ENCODE measurements at places on chromosomes 12 and 14. TPM values are rescaled to one million over a fixed set of nuclear protein-coding genes. Genes with fewer than 3 reads are reported as not detected.
A peak's percentile ranks its signal among the peaks of the same experiment; 100 is the strongest.

Gene PPP4R4
- total RNA-seq, result 3.8 TPM

Gene GUCY2C
- not detected for total RNA-seq

Gene COA8
- 22.3 TPM for total RNA-seq

Gene CLEC6A
- not detected for total RNA-seq

Gene FKBP11
- total RNA-seq, result 14.2 TPM

Gene IL31
- not detected for total RNA-seq

Gene OR10P1
- not detected for total RNA-seq

Gene RHOJ
- total RNA-seq, result 1.3 TPM

Gene COX8C
- not detected for total RNA-seq

Gene SLCO1C1
- not detected for total RNA-seq

GRCh38 chr14:25832585-25832984 is 765.2 kb downstream of the NOVA1 start:
- DNase-seq, result no peak

- no peak for DNase-seq
These were observed 616.5 kb downstream of the TRHDE start for GRCh38 chr12:72888693-72889092.

- DNase-seq, result no peak
These were observed 139.1 kb downstream of the ERC1 start for GRCh38 chr12:1130164-1130563.

DNA sequence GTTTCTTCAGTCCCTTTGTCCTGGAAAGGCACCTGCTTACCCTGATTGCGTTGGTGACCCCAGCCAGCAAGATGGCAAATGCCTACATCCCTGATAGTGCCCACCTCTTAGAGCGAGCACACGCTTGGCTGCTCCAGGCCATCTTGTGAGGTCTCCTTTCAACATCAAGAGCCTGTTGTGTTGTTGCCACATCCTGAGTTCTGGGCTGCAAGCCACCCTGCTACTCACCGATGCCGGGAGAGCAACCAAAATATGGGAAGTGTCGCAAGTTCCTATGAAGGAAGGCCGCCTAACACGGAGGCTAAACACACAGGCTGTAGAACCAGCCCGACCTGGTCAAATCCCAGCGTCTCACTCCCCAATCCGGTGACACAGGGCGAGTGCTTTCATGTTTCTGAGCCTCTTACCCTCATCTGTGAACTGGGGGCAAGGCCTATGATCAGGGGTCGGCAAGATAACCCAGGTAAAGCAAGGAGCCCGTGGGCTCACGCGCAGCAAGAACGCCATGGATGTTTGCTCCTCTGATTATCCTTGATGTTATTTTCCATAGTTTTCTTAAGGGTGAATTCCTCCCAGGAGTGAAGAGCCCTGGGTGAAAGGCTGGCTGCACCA is 98.4 kb downstream of the LGMN start:
- DNase-seq, result no peak

- no peak for DNase-seq
These were observed 31.7 kb upstream of the NINJ2 start for GRCh38 chr12:694734-695503.

- DNase-seq, result no peak
These were observed 77.0 kb upstream of the GRIP1 start for GRCh38 chr12:66755727-66756395.

- no peak for DNase-seq
These were observed 7.6 kb upstream of the UNC119B start for GRCh38 chr12:120702637-120703036.

- no peak for DNase-seq
These were observed 347.6 kb downstream of the BMP4 start for GRCh38 chr14:53609009-53609408.

DNA sequence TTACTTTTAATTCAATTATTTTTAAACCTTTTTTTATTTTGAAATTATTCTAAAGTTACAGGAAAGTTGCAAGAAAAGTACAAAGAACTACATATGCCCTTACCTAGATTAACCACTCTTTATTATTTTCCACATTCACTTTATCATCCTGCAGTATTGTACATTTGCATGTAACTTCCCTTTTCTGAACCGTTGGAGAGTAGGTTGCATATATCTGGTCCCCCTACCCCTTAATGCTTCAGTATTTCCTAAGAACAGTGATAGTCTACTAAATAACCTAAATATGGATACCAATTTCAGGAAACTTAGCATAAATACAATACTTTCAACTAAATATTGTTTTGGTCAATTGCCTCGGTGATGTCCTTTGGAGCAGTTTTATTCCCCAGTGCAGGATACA is 15.0 kb downstream of the G2E3 start:
- DNase-seq, result no peak

GRCh38 chr12:115611477-115611876 is 666.0 kb downstream of the MED13L start:
- no peak for DNase-seq

DNA sequence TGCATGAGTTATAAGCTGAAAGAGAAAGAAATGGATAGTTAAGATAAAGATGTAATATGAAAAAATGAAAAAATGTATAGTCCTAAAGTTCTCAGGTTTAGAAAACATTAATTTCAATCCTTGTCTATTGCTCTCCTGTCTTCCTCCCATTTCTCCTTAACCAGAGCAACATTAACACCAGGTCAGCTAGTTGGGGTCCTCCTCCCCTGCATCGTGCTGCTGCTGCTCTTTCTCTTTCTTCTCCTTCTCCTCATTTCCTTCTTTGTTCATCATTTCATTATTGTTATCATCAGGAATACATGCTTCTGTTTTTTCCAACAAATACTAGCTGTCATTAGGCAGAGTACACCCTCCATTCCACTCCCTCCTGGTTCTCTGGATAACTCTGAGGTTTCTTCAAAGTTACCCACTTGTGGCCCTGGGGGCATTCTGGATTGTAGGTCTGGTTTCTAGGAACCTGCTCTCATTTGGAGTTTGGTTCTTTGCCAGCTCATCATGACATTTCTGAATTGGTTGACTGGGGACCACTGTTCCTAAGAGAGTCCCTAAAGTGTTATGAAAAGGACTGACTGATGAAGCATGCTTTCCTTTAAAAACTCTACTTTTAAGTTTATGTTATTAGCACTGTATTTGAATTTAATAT is 17.0 kb downstream of the ACSS3 start:
- no peak for DNase-seq

GRCh38 chr12:42255866-42256261 is 17.8 kb upstream of the YAF2 start:
- no peak for DNase-seq

DNA sequence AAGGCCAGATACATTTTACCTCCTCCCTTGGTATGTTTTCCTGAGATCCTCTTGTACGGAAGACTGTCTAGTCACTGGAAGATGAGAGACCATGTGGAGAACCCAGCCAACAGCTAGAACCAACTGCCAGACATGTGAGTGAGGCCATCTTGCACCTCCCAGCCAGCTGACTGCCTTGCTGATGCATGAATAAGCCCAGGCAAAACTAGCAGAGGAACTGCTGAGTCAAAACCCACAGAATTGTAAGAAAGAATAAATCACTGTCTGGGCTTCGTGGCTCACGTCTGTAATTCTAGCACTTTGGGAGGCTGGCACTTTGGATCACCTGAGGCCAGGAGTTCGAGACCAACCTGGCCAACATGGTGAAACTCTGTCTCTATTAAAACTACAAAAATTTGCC is 160.0 kb downstream of the TPH2 start:
- DNase-seq, result peak; percentile 40

DNA sequence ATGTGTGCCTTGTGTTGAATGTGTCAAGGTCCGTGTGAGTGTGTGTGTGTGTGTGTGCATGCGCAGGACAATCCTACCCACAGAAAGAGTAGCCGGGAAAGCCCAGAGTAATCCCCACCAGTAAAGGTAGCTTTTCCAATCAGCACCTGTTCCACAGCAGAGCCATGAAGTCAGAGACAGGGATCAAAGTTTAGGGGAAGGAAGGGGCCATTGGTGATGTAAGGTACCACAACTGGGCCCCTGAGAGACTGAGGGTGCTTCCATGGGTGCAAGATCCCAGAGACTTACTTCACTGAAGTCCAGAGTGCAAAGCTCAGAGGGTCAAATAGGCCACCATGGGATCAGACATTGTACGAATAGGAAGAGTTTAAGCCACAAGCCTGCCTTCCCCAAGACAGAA is 20.5 kb downstream of the OR10P1 start:
- DNase-seq, result no peak

DNA sequence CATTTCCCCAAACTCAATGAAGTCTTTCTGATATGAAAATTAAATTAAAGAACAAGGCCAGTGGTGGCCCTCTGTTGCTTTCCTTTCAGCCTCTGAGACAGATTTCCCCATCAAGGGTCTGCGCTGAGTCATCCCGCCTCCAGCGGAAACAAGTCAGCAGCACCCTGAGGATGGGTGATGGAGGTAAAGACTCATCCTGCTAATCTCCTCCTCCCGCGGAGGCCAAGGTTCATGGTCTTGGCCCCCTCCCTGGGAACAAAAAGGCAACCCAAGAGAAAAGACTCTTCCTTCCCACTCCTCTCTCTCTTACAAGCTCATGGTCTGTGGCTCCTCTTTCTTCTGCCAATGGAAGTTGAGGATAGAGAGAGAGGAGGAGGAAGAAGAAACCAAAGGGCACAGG is 9.0 kb upstream of the NUMB start:
- DNase-seq, result no peak

DNA sequence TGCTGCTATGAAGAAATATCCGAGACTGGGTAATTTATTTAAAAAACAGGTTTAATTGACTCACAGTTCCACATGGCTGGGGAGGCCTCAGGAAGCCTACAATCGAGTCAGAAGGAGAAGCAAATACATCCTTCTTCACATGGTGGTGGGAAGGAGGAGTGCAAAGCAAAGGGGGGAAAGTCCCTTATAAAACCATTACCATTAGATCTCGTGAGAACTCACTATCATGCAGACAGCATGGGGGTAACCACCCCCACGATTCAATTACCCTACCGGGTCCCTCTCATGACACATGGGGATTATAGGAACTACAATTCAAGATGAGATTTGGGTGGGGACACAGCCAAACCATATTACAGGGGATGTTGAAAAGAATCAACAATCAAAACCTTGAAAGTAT is 74.9 kb downstream of the PPM1H start:
- DNase-seq, result no peak

DNA sequence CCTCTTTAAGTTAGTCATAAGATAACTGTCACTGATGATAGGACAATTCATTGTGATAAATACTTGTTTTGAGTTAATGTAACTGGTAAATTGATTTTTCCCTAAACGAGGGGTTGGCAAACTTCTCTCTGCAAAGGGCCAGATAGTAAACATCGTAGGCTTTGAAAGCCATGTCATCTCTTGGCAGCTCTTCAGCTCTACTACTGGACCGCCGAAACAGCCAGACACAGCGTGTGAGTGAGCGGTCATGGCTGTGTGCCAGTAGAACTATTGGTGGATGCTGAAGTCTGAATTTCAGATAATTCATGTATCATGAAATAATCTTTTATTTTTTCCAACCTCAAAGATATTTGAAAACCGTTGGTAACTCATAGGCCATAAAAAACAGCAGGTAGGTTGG is 9.9 kb downstream of the PIWIL1 start:
- DNase-seq, result no peak

DNA sequence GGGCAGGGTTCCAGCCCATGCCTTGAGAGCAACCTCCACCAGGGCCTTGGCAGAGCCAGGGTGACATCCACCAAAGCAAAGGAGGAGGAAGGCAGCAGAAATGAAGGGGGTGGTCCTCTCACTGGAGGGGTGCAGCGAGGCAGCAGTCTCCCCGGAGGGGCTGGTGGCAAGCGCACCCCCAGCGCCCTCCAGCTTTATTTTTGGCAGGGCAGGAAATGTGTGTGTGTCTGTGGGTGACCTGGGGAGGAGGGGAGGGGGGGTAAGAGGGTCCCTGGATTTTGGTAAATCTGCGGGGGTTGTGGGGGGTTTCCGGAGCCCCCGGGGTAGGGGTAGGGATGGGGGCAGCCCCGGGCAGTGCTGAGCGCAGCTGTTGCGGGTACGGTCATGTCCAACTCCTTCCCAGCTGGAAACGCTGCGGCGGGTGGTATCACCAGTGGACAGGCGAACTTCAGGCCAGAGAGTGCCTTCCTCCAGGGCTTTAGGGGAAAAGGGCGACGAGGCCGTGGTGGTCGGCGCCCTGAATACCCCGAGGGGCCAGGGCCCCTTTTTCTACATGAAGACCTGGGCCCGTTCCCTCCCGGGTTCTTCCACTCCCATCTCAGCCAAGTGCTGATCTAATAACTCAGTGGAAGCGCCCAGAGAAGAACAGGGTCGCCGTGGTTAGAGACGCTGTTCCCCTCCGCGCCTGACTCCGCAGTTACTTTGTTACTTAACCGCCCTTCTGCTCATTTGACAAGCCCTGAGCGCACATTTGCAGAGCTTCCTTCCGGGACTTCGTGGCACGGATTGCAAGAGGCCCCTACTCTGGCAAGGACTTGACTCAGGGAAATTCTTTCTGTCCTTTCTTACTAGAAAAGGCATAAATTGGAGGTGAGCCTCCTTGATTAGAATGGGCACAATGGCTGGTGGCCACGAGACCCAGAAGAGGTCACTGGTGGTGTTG is 55.2 kb downstream of the FOS start:
- no peak for DNase-seq

DNA sequence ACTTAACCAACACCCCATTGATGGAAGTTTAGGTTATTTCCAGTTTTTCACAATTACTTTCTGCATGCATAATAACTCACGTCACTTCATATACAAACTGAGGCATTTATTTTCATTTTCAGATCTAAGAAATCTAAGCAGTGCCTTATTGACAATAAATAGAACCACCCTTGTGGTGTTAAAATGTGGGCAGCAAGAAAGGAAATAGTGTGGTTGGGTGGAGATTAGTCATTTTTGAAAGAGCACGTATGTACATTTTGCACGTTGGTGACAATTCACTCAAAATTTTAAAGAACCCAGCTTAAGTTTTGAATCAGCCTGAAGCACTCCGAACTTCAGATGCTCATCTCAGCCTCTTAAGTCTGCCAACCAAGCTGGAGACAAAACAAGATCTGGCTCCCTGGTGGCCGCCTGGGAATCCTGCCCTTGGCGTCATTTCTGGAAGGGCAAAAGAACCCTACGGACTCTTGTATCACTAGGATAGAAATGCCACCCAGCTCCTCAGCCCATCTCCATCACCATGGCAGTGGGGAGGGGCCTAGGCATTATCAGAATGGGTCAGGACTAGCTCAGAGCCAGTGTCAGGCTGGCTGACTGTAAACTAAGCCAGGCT is 89.5 kb upstream of the BCL2L14 start:
- no peak for DNase-seq

DNA sequence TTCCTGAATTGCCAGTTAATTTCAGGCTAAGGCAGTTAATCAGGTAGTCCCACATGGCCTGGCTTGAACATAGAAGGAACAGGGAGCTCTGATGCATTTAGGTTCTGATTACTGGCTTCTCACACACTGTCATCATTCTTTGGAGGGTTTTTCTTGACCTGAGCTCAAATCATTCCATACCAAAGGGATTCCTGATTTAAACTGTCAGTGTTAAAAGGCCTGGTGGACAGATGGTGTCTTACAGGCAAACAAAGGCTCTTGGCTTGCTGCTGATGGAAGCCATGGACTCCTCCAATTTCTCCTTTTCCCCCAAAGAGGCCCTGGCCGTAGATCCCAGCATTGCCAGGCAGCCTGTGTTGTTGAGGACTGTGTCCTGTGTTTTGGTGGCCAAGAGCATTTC is 30.2 kb downstream of the CACNA1C start:
- no peak for DNase-seq
